ENCODE measurements at places on chromosomes 13 and 19.

DNA sequence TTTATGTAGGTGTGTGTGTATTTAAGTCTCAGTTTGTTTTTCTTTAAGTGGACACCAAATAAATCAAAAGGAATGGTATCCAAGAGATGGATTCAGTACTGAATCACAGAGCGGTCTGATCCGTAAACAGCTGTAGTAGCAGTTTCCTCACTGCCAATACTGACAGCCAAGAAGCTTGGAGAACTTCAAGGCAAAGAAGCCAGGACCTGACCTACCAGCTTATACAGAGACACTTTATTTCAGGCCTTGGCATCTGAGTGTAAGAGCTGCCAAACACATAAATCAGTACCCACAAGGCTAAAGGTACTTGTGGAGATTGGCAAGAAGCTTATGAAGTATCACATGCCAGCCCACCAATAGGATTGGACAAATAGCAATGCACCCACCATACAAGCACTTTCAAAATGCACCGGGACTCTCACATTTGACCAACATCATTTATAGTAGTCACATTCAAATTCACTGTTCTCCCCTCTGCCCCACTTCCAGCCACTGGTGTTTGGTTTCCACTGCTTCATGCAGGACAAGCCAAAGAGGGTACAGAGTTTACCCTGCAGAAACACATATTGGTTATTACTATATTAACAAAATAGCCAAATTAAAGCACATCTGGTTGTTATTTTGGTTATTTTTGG is 357.9 kb downstream of the KLF12 start:
- no peak for DNase-seq

GRCh38 chr13:105442949-105443699 is 1092.3 kb downstream of the EFNB2 start:
- DNase-seq, result no peak

- DNase-seq, result peak; percentile 25
Observed at GRCh38 chr19:49555600-49556411, 24.6 kb downstream of the NOSIP start.

DNA sequence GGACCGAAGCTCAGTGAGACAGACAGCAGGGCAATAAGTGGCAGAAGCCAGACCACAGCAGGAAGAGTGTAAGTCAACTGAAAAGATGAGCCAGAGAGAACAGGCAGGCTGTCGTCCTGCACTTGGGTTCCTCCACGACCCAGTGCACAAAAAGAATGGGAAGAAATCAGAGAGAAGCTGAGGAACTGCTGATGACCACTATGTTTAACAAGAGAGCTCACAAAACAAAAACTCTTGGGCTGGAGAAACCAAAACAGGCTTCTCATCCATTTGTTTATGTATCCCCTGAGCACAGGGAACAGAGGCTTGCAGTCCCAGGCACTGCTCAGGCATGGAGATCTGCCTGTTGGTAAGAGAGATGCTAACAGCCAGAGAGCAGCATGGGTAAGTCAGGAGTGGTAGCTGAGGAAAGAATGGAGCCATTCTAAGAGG is 14.0 kb downstream of the AKAP8L start:
- DNase-seq, result no peak

- no peak for DNase-seq
Observed at GRCh38 chr13:64993514-64994164, 2236.5 kb downstream of the PCDH9 start.

DNA sequence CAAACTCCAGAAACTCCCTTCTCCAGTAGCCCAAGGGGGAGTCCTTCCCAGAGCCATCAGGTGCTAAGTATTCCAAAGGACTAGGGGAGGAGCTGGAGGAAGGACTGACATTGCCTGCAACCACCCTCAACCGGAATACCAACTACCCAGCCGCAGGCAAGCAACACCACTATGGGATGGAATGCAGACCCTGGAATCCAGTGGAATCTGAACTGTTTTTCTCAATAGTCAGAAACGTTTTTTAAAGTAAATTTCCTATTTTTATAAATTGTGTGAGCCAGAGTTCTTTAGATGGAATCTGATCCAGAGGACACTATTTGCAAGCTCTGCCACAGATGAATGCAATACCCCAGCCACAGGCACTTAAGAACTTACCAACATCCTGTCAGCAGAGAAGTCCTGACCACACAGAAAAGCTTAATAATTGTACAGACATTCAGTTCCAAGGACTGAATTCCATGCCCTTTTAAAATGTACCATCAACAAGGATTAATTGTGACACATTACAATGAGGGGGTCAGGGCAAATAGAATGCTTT is 92.1 kb downstream of the USP12 start:
- no peak for DNase-seq

- no peak for DNase-seq
Observed at GRCh38 chr19:2507109-2507508, 31.2 kb downstream of the GADD45B start.

- no peak for DNase-seq
Observed at GRCh38 chr19:5078182-5078581, 109.3 kb downstream of the KDM4B start.
